ENCODE measurements at places on chromosomes 6 and 20.

DNA sequence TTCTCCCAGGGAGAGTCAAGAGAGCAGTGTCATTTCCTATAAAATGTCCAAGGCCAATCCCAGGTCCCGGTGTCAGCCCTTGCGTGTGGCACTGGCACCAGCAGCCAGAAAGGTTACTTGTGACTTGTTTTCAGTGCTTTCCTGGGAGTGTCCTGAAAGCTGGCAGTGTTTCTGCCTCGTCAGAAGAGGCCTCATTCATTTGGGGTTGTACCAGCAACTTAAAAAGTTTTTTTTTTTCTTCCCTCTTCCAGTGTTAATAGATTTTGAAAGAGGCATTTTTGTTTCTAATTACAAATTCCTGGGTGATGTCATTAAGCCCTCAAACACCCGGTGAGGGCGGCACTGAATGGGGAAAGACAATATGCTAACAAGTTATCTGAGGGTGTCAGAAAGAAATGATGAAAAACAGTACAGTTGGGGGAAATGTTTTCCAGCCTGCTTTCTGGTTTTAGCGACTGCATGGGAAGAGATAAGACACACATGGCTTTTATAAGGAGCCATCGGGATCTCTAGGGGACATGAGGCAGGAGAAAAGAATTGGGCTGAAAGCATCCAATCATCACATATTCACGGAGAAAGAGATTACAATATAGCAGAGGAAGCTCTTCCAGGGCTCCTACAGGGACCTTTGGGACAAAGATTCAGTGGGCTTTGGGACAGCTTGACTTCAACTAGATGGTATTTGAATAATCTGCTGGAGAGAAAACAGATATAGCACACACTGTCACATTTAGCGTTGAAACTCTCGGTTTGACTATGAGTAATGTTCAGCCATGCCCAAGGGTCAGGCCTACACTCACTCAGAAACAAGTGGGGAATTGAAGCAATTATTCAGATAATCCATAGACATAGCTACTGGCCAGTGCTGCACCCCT lies 153.0 kb downstream of the BCAS1 start:
- DNase-seq = no peak

- no peak for DNase-seq
These were observed 33.2 kb upstream of the VGLL2 start for GRCh38 chr6:117232196-117232595.

DNA sequence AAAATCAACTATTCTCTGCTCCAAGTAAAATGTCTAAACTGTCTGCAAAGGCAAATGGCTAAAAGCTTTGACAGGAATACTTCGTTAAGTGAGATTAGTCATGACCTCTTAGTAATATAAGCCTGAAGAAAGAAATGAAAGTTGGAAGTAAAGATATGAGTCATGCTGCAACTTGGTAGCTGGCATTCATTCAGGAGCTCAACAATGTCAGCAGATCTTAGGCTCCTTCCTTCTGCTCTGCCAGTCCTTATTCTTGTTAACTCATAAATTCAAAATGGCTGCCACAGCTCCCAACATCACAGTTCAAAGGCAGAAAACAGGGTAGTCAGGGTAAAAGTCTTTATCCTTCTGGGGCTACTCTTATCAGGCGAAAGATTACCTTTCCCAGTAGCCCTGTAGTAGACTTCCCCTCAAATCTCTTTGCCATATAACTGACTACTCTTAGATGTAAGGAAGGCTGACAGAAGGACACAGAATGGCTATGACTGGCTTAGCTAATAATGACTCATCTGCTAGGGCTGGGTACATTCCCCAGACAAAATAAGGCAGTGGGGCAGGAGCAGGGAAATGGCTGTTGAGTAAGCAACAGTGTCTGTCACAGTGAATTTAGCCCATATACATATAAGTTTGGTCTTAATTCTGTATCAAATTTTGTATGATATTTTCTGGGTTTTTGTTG lies 24.4 kb upstream of the C6orf62 start:
- DNase-seq = no peak

DNA sequence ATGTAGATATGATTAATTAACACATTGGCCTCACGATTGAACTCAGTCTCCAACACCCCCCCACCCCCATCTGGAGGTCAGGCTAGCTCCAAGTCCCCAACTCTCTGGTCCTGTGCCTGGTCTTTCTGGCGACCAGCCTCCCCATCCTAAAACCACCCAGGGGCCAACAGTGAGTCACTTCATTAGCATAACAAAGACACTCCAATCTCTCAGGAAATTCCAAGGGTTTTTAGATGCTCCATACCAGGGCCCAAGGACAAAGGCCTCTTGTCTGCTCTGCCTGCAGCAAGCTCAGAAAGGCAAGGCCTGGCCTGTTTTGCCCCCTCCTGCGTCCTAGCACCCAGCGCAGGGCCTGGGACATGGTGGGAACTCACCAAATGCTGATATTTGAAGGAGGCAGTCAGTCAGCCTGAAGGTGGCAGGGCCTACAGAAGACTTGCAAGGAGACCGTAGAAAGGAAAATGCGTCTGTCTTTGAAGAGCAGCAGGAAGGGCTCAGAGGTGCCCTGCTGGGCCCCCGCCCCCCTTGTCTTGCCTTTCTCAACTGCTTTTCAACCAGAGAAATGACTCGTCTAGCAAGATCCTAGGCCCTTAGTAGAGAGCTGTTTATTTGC lies 184.7 kb downstream of the CDH4 start:
- DNase-seq = no peak

DNA sequence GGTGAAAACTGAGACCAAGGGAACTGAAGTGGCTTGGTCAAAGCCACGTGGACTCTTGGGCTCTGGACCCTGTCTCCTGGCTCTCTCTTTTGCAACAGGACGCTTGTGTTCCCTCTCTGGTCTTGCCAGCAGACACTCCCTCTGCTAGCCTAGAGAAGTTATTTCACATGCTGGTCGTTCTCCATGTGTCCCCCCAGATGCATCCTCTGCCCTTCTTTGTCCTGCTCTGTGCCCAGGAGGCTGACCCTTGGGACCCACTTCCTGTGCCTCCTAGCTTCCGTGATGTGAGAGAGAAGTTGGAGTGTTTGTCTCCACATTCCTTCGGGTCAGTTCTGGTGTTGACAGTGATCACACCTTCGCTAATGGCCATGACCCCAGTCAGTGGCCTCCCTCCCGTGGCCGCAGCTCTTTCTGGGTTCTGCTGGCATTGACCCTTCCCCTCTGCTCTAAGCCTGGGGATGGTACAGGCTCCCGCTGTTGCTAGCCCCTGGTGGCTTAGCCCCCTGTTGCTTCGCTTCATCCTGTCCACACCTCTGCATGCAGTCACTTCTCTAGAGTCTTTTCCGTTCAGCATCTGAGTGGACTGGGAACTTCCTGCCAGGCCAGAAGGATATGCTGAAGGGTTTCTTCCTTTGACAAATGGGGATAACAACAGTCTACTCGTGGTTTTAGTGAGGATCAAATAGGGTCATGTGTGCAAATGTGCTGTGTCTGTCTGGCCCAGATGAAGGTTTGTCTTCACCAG lies 70.1 kb upstream of the BMP2 start:
- no peak for DNase-seq

DNA sequence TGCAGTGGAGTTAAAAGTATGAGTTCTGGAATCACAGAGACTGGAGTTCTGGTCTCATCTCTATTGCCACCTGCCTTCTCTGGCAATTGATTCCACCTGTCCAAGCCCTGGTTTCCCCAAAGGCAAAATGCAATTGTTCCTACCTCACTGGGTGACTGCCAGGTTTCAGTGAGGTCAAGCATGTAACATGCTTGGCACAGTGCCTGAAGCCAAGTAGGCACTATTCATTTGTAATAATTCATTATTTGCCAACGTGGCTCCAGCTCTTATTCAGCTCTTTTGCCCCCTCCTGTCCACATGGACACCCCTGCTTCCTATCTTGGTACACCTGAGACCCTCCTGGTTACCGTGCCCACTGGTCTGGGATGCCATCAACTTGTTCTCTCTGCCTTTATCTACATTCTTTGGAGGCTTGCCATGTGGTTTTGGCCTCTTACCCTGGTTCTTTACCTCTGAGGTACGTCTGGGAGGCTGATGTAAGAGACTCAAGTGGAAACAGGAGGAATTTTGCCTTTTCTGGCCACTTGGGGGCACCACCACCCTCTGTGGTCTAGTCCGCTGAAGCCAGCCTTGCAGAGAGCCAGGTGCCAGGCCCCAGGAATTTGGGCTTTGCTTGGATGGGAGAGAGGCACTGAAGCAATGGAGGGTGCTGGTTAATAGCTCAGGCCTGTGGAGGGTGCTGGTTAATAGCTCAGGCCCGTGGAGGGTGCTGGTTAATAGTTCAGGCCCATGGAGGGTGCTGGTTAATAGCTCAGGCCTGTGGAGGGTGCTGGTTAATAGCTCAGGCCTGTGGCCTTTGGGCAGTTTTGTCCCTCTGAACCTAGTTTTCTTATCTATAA lies 1.7 kb downstream of the KCNK15 start:
- peak; percentile 16 for DNase-seq

DNA sequence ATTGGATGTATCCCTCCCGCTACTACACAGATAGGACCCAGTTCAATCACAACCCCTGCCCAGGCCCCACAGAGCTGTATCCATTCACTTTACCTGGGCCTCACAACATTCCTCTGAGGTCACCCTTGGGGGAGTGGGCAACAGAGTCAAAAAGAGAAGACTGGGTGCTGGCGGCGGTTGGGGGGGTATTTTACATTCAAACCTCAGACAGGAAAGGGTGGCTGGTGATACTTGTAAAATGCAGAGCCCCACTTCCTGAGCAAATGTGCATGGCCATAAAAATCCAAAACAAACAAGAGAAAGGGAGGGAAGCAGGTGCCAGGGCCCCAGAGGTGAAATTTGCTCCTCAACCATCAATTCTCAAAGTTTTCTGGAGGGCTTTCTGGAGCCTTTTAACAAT lies 3.5 kb downstream of the LRFN2 start:
- no peak for DNase-seq

- no peak for DNase-seq
These were observed 53.2 kb upstream of the CEP162 start for GRCh38 chr6:84280639-84281038.
